G401 (cell line): ENCODE measurements at places on chromosomes 5 and 9. TPM values are rescaled to one million over a fixed set of nuclear protein-coding genes. Genes with fewer than 3 reads are reported as not detected.

Gene OR1Q1
- total RNA-seq: not detected in 2 replicates

Gene SPINK13
- not detected in 2 replicates for total RNA-seq

Gene C6
- total RNA-seq: not detected in 2 replicates

Gene PGM5
- total RNA-seq: 0.68 and 1.5 TPM in 2 replicates

Gene COL27A1
- total RNA-seq: 2.8 and 3.1 TPM in 2 replicates

Gene ZBTB26
- 2.1 TPM in 2 replicates for total RNA-seq

Gene TNC
- not detected in 2 replicates for total RNA-seq

Gene NOTCH1
- total RNA-seq: 10.9 and 13.8 TPM in 2 replicates

Gene FST
- total RNA-seq: not detected in 2 replicates

Gene GZMA
- total RNA-seq: not detected in 2 replicates

Gene FCN2
- total RNA-seq: not detected in 2 replicates

Gene SLC36A2
- not detected in 2 replicates for total RNA-seq

Gene KIF4B
- 0.06 and 0.07 TPM in 2 replicates for total RNA-seq

Gene SMIM3
- 19.4 and 25.0 TPM in 2 replicates for total RNA-seq

Gene AQP7
- total RNA-seq: 0.17 TPM in 1 of 2 replicates, not detected in the other

Gene HK3
- total RNA-seq: not detected in 2 replicates

Gene TIMD4
- not detected in 2 replicates for total RNA-seq

Gene NME5
- total RNA-seq: not detected in 2 replicates

Gene IFNK
- not detected in 2 replicates for total RNA-seq

Gene TRIP13
- 61.0 and 67.2 TPM in 2 replicates for total RNA-seq

Gene NR2F1-AS1
- total RNA-seq: 20.8 and 23.0 TPM in 2 replicates

Gene KCTD16
- 0.18 TPM in 1 of 2 replicates, not detected in the other for total RNA-seq

Gene PCSK5
- total RNA-seq: 4.9 and 5.3 TPM in 2 replicates

Gene PPIP5K2
- 39.9 and 65.7 TPM in 2 replicates for total RNA-seq

Gene PCDHGA9
- not detected in 2 replicates for total RNA-seq

Gene CDKN2B-AS1
- not detected in 2 replicates for total RNA-seq

Gene PCDHGC4
- not detected in 2 replicates for total RNA-seq

Gene PAEP
- total RNA-seq: not detected in 2 replicates
